Activated T-helper 2 cell treated with anti-CD3 and anti-CD28 coated beads, Interferon-gamma antibody, Interleukin-2, Interleukin-4, amounts not matched to agents 10 μg/mL and 5 μg/mL and 100 μg/mL, durations not matched to agents 14 hours and 24 hours and 36 hours (primary cell): ENCODE measurements at places on chromosomes 7 and 10. TPM values are rescaled to one million over a fixed set of nuclear protein-coding genes. Genes with fewer than 3 reads are reported as not detected.

Gene CLCN1
- total RNA-seq, result not detected in 2 replicates

Gene LLCFC1
- total RNA-seq, result not detected in 2 replicates

Gene TFR2
- 16.7 and 19.7 TPM in 2 replicates for total RNA-seq

Gene CCL24
- total RNA-seq, result not detected in 2 replicates

Gene INHBA
- 0.97 and 1.0 TPM in 2 replicates for total RNA-seq

Gene NPC1L1
- not detected in 2 replicates for total RNA-seq

Gene FOXI2
- total RNA-seq, result not detected in 2 replicates

Gene SRRM3
- 0.11 and 0.23 TPM in 2 replicates for total RNA-seq

Gene FKBP9
- total RNA-seq, result 3.0 and 3.5 TPM in 2 replicates

Gene CNNM1
- 0.21 and 0.28 TPM in 2 replicates for total RNA-seq

Gene SPDYE9
- not detected in 2 replicates for total RNA-seq

Gene ARL3
- 11.1 and 12.2 TPM in 2 replicates for total RNA-seq

Gene FGF8
- not detected in 2 replicates for total RNA-seq

Gene PUS7
- 41.8 and 44.4 TPM in 2 replicates for total RNA-seq

Gene ITGB8
- total RNA-seq, result 0.05 TPM in 1 of 2 replicates, not detected in the other

Gene AOAH
- 33.4 and 33.5 TPM in 2 replicates for total RNA-seq

Gene CDCA7L
- 81.5 and 82.9 TPM in 2 replicates for total RNA-seq

Gene CYP3A4
- total RNA-seq, result not detected in 2 replicates

Gene FAM25G
- not detected in 2 replicates for total RNA-seq

Gene VWDE
- 2.9 and 3.2 TPM in 2 replicates for total RNA-seq

Gene AGAP5
- total RNA-seq, result 18.2 and 18.8 TPM in 2 replicates

Gene ADIRF
- not detected in 2 replicates for total RNA-seq

Gene SLC26A3
- not detected in 2 replicates for total RNA-seq

Gene CROT
- 7.5 and 7.9 TPM in 2 replicates for total RNA-seq

Gene MBL2
- total RNA-seq, result not detected in 2 replicates

Gene BHLHA15
- 0.41 and 0.80 TPM in 2 replicates for total RNA-seq

Gene C10orf62
- total RNA-seq, result not detected in 2 replicates

Gene MEIG1
- total RNA-seq, result 0.62 TPM in 1 of 2 replicates, not detected in the other

Gene NUPR2
- total RNA-seq, result not detected in 2 replicates

Gene GRB10
- total RNA-seq, result 2.3 and 2.4 TPM in 2 replicates

Gene HMX3
- total RNA-seq, result not detected in 2 replicates

Gene CTAGE8
- total RNA-seq, result 1.2 and 2.1 TPM in 2 replicates

Gene MRLN
- total RNA-seq, result not detected in 2 replicates

Gene BICC1
- total RNA-seq, result 0.11 and 0.21 TPM in 2 replicates

Gene ANXA8
- 7.0 and 7.5 TPM in 2 replicates for total RNA-seq

Gene COL17A1
- total RNA-seq, result not detected in 2 replicates

Gene OR2A7
- 2.2 and 2.5 TPM in 2 replicates for total RNA-seq

Gene RPP30
- 69.1 and 73.4 TPM in 2 replicates for total RNA-seq

Gene PSPH
- total RNA-seq, result 18.4 and 20.8 TPM in 2 replicates

Gene MMP21
- 0.11 TPM in 2 replicates for total RNA-seq

Gene USP6NL
- total RNA-seq, result 0.39 and 0.50 TPM in 2 replicates

Gene HOXA2
- total RNA-seq, result not detected in 2 replicates

Gene SMKR1
- 4.7 and 6.8 TPM in 2 replicates for total RNA-seq

Gene ADRA2A
- total RNA-seq, result not detected in 2 replicates

Gene STEAP1B
- total RNA-seq, result 0.30 and 0.32 TPM in 2 replicates

Gene ZNF503
- 0.30 and 0.34 TPM in 2 replicates for total RNA-seq

Gene PAXIP1
- total RNA-seq, result 33.6 and 34.3 TPM in 2 replicates

Gene GIMAP1
- 3.9 and 4.5 TPM in 2 replicates for total RNA-seq
